ENCODE measurements at places on chromosomes 7 and 10. TPM values are rescaled to one million over a fixed set of nuclear protein-coding genes. Genes with fewer than 3 reads are reported as not detected.

- no peak for DNase-seq
Measured at GRCh38 chr10:5411941-5412276, 448 bp upstream of the NET1 start.

DNA sequence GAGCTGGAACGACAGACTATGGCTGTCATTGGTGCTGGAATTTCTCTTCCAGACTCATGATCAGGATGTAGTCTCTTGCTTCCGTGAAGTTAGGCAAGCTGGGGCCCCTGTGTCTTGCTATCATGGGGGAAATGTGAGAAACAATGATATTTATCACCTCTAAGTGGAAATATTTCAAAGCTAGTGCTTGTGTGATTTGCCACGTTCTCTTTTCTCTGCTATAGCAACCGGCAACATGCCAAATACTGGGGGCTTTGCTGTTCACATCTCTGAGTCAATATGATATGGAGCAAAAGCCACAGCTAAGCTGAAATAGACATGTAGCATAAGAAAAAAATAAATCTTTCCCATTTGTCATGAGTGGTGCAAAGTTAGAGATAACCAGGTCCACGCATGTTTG lies 668.2 kb upstream of the IGFBP3 start:
- DNase-seq, result no peak

GRCh38 chr10:52883996-52884871 lies 111.7 kb upstream of the MBL2 start:
- DNase-seq, result no peak

- DNase-seq, result no peak
Measured at GRCh38 chr10:130817046-130817624, 494.4 kb downstream of the TCERG1L start.

DNA sequence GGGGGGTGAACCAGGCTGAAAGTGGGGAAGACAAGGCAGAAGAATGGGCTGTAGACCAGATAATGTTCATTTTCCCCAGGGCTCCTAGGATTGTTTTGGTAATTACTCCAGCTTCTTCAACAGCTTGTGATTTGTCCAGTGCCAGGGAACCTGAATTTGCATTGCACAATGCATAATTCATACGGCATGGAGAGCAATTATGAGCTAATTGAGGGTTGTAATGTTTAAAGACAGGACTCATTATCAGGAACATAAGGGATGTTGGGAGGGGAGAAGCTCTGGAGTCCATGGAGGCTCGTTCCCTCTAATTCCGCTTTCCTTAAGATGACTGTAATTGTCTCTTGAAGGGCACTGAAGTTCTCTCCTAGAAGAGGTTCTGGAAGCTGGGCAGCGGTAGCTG lies 405.0 kb upstream of the ZMIZ1 start:
- DNase-seq, result no peak

- DNase-seq, result no peak
Measured at GRCh38 chr7:50409856-50410745, 40.0 kb downstream of the FIGNL1 start.

GRCh38 chr7:143285806-143286521 lies 1.2 kb downstream of the TMEM139 start:
- no peak for DNase-seq

GRCh38 chr10:1507436-1507835 lies 229.9 kb downstream of the ADARB2 start:
- no peak for DNase-seq

GRCh38 chr10:78820007-78820362 lies 248.8 kb upstream of the ZMIZ1 start:
- no peak for DNase-seq

DNA sequence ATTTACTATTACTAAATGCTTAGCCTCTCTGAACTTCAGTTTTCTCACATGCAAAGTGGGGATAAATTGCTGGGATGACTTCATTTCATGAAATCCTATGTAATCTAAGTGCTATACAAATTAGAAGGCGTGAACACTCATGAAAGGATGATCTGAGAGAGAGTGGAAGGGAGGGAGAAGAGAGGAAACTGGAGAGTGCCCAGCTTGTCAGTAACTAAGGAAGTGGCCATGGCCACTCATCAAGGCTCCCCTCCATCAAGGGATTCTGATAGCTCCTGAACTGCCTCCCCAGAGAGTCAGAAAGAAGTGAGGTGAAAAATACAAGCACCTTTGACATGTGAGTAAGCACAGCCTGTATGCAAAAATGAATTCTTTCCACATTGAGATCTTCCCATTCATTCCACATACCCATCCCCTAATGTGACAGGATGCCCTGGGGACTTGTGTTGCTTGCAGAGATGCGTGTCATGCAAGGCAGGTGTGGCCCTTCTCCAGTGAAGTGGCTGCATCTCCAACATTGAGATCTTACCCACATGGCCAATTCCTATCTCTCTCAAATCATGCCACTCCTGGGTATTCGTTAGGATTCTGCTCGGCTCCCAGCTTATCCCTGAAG lies 76.5 kb upstream of the ITPRID1 start:
- DNase-seq, result no peak

GRCh38 chr10:4033341-4033896 lies 248.4 kb upstream of the KLF6 start:
- DNase-seq, result no peak

GRCh38 chr10:69869291-69869961 lies 67.7 kb downstream of the COL13A1 start:
- DNase-seq, result no peak

DNA sequence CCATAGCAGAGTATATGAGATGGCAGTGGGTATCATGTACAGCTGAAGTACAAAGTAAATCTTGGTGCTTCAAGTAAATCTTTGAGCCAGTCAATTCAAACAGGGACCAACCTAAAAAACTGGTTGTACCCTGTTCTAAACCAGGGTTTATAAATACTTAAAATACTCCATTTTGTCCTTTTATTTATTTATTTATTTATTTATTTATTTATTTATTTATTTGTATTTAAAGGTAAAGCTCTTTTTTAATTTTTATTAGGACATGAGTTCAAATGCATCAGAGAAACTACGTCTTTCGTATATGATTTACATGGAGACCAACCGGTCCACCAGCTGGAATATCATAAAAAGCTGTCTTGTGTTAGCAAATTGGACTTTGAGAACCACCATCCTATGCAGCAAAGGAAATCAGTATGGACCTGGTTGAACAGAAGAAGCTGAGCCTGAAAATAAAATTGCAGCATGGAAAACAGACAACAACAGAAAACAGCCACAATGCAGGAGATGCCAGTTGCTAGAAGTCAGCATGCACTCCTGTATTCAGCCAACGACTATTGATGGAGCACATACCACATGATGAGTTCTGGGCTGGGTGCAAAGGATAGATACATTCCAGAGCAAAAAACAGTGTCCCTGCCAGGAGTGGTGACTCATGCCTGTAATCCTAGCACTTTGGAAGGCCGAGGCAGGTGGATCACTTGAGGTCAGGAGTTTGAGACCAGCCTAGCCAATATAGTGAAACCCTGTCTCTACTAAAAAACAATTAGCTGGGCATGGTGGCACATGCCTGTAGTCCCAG lies 60.0 kb downstream of the PLXNA4 start:
- DNase-seq, result no peak

DNA sequence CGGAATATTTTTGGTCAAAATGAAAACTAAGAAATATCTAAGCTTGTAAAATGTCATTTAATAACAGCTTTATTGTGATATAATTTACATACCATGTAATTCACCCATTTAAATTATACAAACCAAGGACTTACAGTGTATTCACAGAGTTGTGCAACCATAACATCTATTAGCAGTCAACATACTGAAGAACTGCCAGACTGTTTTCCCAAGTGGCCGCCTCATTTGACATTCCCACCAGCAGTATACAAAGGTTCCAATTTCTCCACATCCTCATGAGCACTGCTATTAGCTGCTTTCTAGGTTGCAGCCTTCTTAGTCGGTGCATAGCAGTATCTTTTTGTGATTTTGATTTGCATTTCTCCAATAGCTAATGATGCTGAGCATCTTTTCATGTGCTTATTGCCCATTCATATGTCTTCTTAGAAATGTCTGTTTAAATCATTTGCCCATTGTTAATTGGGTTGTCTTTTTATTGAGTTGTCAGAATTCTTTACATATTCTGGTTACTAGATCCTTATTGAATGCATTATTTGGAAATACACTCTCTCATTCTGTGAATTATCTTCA lies 153.0 kb upstream of the FGFR2 start:
- no peak for DNase-seq

GRCh38 chr7:8567626-8568025 lies 134.2 kb downstream of the NXPH1 start:
- no peak for DNase-seq

- no peak for DNase-seq
Measured at GRCh38 chr7:138116141-138116540, 39.9 kb downstream of the AKR1D1 start.

DNA sequence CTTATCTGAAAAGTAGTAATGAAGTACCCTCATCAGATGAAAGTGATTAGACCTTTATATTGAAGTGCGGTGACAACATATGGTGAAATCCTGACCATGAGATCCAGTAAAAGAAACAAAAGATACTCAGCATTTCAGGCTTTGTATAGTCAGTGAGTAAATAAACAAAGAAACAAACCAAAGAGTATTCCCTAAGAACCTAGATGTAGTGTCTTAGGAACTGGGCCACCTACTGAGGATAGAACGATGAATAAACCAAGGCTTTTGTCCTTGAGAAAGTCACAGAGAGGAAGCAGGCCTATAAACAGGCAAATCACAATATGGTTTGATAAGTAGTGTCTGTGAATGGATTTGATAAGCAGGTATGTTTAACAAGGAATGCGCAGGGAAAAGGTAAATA lies 46.2 kb downstream of the ZNF277 start:
- DNase-seq, result no peak

DNA sequence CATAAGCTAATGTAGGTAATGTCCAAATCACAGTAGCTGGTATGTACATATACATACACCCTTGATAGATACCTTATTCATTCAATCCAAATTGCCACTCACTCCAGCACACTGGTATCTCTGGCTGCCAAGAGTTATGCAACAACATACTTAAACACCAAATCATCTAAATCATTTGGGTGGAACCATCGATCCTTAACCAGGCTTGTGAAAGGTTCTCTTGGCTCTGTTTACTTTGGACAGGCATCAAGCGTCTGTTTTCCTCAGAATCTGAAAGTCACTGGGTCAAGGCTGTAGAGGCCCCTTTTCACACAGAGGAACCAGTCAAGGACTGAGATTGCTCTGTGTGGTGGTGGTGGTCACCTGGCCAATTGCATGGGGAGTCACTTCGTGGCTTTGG lies 24.6 kb downstream of the JAZF1 start:
- no peak for DNase-seq

GRCh38 chr10:32077896-32078485 lies 21.8 kb upstream of the KIF5B start:
- DNase-seq, result no peak

- no peak for DNase-seq
Measured at GRCh38 chr7:101728128-101728527, 89.3 kb upstream of the CUX1 start.

DNA sequence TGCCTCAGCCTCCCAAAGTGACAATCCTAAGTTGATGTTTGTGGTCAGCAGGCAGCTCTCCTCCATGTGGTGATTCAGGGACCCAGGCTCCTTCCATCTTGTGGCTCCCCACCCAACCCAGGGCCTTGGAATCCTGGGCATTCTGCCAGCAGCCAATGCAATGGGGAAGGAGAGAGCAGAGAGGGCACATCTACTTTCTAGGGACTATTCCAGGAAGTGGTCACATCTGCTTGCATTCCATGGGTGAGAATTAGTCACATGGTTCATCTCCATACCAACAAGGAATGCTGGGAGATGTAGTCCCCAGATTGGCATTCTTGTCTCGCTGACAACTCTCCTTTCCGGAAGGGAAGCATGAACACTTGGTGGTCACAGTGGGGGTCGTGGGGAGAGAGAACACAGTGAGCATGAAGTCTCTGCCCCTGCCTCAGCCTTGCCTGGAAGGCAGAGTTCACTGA lies 9.9 kb upstream of the SRRM3 start:
- DNase-seq, result no peak

DNA sequence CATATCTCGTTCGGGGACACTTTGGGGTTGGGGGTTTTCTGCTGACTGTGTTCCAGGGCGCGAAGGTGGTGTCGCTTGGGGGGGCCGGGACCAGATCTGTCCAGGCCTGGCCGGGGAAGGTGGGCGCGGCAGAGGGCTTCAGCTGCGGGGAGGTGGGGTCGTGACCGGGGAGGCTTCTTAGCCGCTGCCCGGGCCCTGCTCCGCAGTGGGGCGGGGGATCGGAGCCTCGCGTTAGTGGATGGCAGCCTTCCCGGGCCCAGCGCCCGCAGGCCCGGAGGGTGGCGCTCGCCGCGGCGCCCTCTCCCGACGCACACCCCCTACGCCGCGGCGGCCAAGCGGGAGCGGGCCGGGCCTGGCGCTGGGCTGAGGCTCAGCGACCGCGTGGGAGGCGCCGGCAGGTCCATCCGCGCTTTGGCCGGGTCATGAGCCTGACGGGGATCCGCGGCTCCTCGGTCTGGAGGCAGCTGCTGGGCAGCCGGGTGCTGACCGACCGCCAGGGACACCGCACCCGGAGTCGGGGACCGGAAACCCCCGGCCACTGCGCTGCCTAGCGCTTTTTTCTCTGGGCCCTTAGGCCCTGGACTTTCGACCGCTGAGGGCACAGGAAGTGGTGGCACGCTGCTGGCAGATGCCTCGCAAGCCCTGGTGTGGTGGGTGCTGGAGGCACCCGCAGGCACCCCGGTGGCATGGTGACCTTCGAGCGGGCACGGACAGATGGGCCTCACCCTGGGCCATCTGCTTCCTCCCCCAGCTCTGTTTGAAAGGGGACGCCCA lies 1.2 kb downstream of the AGAP3 start:
- DNase-seq, result peak; percentile 92

DNA sequence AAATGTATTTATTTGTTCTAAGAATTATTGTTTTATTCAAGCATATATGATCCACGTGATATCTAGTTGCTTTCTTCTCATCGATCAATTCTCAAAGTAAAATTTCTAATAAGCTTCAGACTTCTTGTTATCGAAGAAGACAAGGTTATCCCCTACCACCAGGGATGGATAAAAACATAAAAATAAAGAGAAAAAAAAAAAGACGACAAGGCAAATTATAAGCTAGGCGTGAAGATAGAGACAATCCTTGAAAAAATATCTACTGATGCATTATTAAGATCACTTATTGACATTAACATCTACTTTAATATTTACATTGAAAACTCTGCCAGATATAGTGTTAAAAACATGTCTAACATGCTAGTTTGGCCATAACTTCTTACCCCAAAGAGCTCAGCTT lies 19.4 kb downstream of the PEX1 start:
- DNase-seq, result no peak

Gene VWC2
- polyA plus RNA-seq, result not detected

Gene FZD1
- 16.1 TPM for polyA plus RNA-seq

Gene CNPY4
- polyA plus RNA-seq, result 35.0 TPM

Gene CDHR1
- not detected for polyA plus RNA-seq

Gene RBM20
- 6.0 TPM for polyA plus RNA-seq

Gene AGR3
- polyA plus RNA-seq, result 100 TPM

Gene PRF1
- 6.1 TPM for polyA plus RNA-seq
